ENCODE measurements at places on chromosomes 4 and X.

DNA sequence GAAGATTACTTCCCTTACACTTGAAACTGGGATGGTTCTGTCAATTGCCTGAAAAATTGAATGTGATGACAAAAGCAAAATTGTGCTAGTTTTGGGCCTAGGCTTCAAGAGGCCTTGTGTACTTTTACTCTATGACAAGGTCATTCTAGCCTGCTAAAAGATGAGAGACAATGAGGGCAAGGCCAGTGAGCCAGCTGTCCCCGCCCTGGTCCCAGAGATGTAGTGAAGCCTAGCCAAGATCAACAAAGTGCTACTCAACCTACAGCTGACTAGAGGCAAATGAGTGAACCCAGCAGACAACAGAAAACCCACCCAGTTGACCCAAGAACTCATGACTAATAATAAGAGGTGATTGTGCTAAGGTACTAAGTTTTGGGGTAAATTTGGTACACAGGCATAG, 248.7 kb downstream of the IL15 start:
- DNase-seq = no peak

DNA sequence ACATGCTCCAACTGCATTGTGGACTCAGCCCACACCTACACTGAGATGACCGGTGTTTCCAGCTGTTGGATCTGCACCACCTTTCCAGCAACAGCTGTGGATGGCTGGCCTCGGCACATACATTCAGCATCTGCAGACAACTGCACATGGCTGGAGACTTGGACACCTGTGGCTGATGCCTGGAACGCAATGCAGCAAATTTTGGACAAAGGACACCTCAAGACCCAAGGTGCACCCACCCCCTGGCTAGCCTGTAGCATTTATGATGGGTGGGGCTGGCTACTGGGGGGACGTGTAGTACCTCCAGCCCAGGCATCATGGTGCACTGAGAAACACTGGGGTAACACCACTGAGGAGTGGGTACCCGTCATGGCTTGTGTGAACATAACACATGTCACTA, 57.3 kb upstream of the CCDC149 start:
- DNase-seq = no peak

- no peak for DNase-seq
These were observed 1568.9 kb upstream of the PABPC4L start for GRCh38 chr4:135770505-135770904.

DNA sequence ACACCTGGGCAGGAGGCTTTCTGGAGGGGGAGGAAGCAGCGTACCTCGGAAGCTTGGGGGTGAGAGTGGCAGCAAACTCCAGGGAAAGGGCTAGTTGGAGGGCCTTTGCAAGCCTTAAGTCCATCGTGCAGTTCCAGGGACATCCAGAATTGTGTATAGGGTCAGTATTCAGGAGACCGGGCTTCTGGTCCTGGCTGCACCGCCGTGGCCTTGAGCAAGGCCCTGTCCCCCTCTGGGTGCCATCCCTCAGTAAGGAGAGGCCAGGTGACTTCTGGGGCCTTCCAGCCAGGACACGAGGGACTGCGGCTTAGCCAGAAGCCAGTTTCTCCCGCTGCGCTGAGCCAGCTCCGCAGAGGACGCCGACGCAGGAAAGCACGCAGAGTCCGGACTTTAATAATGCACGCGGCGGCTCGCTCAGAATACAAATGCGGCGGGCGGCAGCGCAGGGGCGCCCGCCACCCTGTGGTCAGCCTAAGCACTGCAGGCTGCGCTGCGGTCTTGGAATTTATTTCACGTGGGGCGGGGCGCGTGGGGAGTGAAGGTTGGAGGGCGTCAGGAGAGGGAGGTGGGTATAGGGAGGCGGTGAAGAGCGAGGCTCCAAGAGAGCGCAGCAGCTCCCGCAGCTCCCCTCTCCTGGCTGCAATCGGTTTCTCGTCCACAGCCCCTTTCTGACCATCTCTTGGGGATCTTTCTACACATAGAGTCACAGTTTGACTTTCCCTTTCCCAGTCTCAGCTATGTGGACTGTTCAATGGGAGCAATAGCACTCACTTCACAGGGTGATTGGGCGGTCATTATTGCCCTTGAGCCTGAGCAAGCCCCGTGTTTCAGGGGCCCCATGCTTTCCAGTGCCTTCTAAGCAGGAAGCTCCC, 94.1 kb upstream of the GPR50 start:
- DNase-seq = peak; percentile 65

DNA sequence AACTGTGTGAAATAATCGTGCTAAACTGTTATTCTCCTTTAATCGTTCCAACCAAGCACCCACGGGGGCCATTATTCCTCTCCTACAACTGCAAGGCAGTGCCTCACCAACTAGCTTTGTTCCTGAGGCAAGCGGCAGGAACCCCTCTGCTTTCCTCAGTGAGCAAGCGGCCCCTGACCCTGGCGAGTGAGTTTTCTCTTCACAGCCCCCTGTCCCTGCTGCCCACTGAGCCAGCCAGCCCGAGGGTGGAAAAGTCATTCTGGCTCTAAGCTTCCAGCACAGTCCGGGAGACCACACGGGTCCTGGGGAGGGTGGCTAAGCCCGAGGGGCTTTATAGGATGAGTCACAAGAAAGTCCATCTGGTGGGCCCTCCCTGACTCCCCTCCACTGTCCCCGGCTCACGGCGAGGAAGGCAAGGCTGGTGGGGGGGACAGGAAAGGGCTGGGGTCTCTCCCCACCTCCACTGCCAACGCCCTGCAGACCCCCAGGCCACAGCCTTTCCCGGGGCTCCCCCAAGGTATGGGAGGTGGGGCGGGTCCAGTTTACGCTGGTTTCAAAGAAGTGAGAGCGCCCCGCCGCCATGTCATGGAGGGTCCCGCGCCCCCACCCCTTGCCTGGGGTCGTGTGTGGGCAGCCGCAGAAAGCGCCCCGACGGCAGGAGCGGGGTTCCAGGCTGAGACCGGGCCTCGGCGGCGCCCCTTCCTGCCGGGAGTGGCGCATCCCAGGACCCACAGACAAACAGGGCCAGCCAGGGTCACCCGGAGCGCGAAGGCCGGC, 45.0 kb downstream of the CPLX1 start:
- DNase-seq = no peak

DNA sequence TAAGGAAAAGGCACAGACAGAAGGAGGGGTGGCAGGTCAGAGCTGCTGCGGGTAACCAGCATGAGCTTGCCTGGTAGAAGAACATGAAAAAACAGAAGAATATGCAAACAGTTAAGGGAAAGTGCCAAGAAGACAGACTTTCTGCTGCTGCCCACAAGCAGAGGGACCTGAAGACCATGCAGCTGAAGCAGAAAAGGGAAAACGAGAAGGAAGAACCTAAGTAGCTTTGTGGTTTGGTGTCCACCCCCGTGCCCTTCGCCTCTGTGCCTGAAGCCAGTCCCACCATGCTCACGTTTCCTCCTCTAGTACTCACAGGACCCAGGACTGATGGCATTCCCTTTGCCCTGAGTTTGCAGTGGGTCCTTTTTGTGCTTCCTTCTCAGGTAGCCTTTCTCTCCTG, 62.8 kb downstream of the UBA6 start:
- no peak for DNase-seq

DNA sequence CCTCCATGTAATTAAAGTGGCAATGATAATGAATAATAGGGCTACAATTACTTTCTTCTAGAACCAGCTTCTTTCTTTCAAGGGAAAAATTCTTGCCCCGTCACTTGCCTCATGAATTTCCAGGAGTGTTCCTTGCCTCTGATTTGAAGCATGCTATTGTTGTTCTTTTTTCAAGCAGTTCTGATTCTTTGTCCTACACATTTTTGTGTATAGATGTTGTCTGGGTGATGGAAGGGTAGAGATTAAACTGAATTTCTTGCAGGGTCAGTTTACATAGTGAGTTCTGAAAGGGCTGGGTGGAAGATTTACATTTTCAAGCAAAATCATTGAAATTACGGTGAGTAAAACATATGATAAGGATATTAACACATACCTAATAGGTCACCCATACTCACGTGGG, 107.0 kb upstream of the TENM3 start:
- no peak for DNase-seq

- no peak for DNase-seq
These were observed 165.8 kb downstream of the GASK1B start for GRCh38 chr4:158006990-158007389.

DNA sequence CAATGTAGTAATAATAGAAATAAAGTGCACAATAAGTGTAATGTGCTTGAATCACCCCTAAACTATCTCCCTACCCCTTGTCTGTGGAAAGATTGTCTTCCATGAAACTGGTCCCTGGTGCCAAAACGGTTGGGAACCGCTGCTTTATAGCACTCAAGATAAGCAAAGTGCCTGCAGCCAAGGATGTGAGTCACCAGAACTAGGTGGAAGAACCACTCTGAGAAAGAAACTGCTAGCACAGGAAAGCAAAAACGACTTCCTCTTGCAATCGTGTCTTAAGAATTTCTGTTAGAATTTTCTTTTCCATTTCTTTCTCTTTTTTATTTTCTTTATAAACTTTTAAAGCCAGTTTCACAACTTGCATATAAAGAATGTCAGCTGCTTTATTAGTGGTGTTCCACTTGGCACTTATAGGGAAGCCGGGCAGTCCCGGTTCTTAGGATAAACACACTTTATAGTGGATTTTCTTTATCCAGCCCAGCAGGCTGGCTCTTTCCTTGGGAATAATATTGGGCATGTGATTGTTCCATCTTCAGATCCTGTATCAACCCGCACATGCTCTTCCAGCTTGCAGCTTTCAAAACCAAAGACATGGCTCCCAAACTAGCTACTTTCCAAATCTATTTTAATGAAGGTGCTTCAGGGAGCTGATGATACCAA, 32.3 kb upstream of the CXCL8 start:
- DNase-seq = no peak

DNA sequence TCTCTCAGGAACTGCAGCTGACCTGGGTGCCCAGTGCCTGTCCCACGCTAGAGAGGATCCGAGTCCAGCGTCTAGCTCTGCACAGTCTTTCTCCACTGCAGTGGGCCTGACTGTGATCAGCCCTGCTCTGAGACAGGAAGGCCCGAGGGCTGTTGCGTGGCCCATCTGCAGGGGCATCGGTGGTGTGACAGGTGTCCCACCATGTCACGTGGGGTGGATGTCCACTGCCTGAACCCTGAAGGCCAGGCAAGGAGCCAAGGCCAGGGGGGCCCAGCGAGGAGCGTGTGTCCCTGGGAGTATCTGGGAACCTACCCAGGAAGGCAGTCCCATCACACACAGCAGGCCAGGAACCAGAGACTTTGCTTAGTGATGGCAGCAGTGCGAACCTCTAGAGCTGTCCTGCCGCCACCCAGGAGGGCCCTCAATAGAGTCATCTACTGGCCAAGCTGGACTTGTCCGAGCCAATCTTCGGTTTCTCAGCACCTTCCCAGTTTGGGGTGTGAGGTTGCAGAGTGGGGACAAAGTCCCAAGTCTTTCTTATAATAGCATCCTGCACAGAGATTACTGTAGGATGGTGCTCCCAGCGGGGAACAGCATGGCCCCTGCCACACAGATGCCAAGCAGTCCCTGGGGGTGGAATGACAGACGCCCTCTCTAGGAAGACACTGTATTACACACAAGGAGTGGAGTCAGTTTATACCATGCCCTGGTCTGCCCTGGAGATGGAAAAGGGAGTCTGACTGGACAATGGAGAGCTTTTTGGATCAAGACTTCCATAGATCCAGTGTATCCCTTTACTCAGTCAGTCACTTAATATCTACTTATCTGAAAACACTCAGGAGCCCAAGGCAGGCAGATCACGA, 38.3 kb downstream of the DCTD start:
- DNase-seq = no peak

GRCh38 chr4:167111622-167112021, 122.7 kb downstream of the SPOCK3 start:
- no peak for DNase-seq

DNA sequence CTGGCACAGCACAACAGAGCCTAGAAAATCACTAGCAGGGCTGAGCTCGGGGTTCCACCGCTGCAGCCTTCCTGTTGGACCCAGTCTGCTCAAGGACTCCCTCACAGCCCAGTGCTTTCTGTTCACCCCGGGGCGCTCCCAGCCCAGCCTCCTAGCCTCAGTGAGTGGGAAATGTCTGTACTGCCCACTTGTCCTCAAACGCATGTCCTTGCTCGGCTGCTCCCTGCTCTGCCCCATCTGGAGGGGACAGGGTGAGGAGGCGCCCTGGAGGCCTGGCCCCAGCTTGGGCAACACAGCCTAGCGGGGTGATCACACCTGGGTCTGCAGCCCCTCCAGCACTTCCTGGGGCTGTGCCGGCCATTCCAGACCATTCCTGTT, 11.9 kb upstream of the CCNQ start:
- DNase-seq = no peak

GRCh38 chr4:101527188-101527587, 179.9 kb upstream of the PPP3CA start:
- no peak for DNase-seq

DNA sequence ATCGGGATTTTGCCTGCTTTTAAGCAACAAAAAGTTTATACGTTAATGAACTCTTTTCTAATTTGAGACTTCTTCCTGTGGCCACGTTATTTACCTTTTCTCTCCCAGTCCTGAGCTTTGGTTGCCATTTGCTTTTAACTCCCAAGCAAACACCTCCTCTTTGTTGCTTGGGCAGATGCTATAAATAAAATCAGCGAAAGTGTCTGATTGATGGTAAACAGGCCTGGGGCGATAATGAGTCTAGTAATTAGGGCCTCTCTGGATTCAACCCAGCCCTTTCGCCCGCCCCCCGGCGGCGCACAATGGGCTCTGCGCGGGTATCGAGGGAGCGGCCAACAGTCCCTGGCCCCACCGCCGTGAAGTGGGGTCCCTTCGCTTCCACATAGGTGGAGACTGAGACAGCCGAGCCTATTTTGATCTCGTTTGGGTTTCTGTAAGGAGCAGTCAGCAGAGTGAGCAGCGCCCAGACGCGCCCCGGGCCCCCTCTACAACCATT, 790 bp downstream of the CLGN start:
- peak; percentile 48 for DNase-seq

DNA sequence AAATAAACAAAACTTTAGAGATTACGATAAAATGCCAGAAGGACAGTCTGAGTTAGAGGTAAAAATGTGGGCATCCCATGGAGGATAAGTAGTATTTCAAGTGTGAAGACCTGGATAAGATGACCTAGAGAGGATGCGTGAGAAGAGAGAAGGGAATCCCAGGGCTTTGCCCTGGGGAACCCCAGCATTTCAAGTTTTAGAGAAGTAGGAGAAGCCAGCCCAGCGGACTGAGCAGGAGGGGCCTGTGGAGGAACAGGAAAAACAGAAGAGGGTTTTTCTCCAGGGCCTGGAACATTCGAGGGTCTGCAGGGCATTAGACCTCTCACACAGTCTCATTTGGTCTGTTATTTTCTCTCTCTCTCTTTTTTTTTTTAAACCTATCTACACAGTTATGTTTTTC, 2.9 kb upstream of the CFP start:
- no peak for DNase-seq

DNA sequence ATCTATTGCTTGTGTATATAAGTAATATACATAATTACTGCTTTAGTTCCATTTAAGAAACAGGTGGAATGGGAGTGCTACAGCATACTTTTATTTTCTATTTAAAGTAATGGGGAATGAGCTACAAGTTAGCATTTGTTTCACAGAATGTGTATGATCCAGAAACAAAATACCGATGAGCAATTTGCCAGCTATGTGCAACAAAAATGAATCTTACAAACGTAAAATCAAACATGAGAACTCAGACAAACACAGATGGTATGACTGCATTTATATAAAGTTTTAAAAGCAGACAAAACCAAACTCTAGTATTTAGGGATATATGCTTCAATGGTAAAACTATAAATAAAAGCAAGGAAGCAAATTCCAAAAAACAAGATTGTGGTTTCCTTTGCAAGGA, 141.7 kb downstream of the PAPSS1 start:
- DNase-seq = no peak

- peak; percentile 7 for DNase-seq
These were observed 66.3 kb downstream of the TSPAN7 start for GRCh38 chrX:38627683-38628082.

GRCh38 chr4:74632634-74633033, 161.7 kb downstream of the BTC start:
- no peak for DNase-seq
